ENCODE measurements at places on chromosomes 11 and 22.

- no peak for DNase-seq
Observed at GRCh38 chr11:69817265-69818230, 1.7 kb downstream of the FGF3 start.

DNA sequence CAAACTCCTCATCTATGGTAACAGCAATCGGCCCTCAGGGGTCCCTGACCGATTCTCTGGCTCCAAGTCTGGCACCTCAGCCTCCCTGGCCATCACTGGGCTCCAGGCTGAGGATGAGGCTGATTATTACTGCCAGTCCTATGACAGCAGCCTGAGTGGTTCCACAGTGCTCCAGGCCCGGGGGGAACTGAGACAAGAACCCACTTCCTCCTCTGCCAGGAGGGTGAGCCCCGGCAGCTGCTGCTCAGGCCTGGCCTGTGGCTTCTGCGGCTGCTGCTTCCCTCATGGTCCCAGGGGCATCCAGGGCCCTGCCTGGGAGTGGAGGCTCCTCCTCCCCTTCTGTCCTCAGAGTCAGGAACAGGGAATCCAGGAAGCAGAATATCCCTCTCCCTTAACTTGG lies 98.4 kb downstream of the ZNF280B start:
- DNase-seq = no peak

- DNase-seq = no peak
Observed at GRCh38 chr11:129728581-129728980, 87.1 kb upstream of the TMEM45B start.

DNA sequence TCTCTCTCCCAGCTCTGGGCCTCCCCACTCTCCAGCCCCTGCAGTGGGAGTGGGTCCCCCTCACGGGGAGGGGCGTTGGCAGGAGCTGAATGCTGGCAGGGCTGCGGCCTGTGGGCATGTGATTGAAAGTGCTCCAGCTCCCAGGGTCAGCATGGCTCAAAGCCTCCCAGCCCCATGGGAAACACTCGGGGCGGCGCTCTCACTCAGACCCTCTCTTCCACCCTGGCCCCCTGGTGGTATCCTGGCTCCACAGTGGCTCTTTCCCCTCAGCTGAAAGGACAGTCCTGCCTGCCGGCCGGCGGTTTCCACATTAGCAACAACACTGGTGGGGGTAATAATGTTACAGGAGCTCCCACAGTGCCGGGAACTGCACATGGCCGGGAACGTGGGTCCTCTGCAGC lies 35.5 kb downstream of the POLR3H start:
- DNase-seq = no peak

DNA sequence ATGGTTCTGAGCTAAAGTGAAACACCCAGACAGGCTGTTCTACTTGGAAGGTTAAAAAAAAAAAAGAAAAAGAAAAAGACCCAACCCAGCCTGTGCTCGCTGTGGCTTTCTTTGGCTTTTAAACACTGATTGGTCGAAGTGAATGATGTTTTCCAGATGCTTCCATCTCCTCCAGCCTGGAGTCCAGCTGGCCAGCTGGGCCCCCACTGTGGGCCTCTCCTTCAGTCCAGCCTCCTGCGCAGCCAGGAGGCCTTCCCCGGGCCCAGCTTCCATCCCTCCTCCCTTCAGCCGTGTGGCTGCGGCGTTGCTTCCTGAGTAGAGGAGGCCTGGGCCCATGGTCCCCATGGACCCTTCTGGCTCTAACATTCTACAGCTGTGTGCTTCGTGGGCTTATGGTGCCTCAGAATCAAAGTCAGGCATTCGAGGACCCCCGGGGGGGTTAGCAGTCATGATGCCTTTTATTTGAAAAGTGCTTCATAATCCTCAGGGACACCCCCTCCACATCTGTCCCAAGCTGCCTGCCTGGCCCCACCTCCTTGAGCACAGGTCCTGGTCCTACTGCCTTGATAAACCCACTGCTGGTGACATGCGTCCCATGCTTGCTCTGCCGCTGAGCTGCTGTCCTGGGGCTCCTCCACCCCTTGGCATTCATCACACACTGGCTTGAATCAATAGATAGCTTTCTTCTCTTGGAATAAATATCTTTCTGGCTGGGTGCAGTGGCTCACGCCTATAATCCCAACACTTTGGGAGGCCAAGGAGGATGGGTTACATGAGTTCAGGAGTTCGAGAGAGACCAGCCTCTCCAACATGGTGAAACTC lies 42.2 kb upstream of the FBLN1 start:
- no peak for DNase-seq

DNA sequence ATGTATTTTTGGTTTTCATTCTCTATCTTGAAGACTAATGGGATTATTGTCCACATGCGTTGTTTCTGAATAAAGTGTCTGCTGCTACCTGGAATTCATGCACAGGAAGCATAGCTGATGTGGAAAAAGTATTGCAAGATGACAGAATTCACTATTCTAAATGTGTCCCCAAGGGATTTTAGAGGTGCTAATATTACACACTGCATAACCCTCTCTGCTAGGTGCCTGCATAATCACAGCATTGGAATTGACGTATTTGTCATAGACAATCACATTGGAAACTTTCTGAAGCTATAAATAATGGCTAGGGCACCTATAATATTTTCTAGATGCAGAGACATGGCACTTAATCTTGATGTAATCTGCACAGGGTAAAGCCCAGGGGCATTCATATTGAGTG lies 496.1 kb downstream of the JRKL start:
- no peak for DNase-seq

DNA sequence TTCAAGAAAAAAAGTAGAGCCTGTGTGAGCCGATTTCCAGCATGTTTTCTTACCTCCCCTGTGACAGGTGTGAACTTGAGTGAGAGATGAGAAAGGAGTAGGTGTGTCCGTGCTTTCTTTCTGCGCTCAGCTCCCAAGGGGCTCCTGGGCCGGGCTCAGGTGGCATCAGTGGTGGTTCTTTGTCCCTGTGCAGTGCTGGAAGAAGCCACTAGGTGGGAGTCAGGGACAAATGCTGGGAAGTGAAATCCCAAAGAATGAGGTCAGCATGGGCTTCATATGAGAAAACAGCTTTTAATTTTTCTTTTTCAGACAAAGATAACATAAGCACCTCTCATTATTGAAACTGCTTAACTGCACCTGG lies 57.8 kb downstream of the PPFIBP2 start:
- no peak for DNase-seq

DNA sequence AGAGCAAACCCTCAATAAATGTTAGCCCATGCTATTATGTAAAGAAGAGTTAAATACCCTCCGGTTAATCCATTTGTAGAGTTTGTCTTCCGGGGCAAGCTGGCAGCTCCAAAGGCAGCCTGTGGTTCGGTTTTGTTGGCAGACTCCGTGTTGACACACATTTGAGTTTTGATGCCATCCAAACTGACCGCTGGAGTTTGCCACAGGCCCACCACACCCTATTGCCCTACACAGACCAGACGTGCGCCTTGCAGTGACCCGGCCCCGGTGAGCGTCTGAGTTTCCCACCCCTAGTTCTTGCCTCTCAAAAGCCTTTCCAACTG lies 25.1 kb downstream of the ELFN2 start:
- DNase-seq = no peak

- DNase-seq = no peak
Observed at GRCh38 chr11:33266393-33267215, 9.4 kb downstream of the HIPK3 start.

GRCh38 chr11:32891657-32892354 lies 805 bp upstream of the QSER1 start:
- DNase-seq = no peak

GRCh38 chr11:23095650-23096189 lies 235.4 kb upstream of the CCDC179 start:
- no peak for DNase-seq

GRCh38 chr22:35064664-35065063 lies 1.3 kb upstream of the ISX start:
- no peak for DNase-seq

DNA sequence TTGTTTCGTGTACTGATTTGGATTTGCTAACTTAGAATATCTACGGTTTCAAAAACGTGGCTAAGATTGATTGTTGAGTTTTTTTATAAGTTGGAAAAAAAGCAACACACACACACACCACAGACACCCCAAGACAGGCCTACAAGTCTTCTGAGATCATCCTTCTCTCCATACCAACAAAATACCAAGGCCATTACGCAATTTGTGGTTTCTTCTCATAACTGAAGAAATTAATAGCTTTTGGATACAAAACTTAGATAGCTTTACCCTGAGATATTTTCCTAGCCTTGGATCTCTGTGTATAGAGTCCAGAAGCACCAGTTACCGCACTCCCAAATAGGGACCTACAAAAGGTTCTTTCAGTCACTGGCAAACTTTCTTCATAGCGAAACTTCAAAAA lies 113.6 kb downstream of the SIK3 start:
- DNase-seq = no peak

- DNase-seq = no peak
Observed at GRCh38 chr22:22666307-22667091, 22.1 kb downstream of the GGTLC2 start.

DNA sequence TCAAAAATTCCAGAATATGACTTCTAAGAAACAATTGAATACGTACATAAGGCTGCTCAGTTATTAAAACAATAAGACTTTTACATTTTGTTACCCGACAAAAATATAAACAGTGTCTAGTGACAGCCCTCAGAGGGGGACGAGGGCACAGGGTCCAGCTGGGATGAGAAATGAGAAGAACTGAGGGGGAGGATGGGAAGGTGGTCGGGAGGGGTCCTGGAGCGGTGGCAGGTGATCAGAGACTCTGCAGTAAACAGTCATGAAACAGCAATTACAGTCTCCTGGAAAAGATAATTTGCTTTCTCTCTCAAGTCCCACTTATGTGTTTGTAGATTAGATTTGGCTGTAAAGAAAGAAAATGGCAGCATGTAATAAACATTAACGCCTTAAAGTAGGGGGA lies 56.0 kb downstream of the PACSIN2 start:
- no peak for DNase-seq

- no peak for DNase-seq
Observed at GRCh38 chr11:20407344-20407743, 19.8 kb downstream of the PRMT3 start.

GRCh38 chr11:60389279-60389910 lies 6.9 kb upstream of the MS4A14 start:
- no peak for DNase-seq

GRCh38 chr11:43410394-43410793 lies 51.7 kb downstream of the TTC17 start:
- no peak for DNase-seq

DNA sequence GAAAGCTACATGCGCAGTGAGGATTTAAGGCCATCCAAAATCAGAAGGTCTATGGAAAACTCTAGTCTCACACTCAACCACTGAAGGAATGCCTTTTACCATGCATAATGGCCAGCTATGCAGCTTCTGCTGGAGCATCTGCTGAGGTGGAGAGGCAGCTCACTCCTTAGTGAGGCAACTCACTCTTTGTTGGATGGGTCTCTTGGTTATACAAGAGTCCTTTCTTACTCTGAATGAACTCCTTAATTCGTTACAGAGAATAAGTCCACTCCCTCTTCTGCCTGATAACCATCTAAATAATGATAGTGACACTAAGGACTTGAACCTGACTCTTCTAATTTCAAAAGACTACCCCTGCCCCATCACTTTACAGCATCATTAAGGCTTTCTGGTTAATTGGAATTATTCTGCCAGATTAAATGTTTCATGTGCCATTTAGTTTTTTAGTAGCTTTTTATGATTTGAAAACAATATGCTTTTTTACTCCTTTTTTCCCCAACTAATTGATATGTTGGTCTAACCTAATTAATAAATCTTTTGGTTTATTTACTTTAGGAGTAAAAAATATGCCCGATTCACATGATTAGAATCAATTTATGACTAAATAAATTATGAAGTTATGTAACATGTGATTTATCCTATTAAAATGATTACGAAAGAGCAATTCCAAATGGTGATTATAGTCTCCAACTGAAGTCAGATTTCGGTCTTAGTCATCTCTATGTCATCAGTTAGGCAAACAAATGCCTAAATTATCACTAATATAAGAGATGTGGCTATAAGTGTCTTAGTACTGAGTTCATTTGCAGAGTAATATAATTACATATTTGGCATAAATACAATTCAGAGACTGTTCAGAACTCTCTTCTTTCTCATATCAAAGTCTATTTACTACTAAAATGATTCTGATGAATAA lies 286.7 kb upstream of the CCDC90B start:
- no peak for DNase-seq

DNA sequence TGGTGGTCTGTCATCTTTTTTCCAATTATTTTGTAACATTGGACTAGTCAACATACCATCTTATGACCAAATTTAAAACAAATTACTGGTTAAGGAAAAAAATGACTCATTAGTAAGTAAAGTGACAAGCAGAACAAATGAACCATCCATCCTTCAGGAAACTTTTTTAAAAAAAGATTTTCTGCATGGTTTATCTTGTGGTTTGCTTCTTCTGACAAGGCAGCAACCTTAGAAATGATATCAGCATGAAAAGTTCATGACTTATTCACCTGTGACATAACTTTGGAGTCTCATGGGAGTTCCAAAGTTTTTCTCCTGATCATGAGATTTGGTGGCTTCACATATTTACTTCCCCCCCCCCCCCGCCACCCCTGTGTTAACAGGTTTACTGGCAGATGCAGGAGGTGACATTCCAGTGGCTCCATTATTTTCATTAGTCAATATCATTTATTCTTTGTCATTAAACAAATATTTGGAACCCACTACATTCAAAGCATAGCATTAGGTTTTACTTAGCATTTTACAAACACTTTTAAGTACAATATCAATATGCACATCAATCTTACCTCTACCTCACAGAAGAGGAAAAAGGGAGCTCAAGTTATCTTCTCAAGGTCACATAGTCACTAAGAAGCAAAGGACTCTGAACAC lies 40.7 kb downstream of the DCUN1D5 start:
- no peak for DNase-seq

GRCh38 chr11:61701242-61701886 lies 21.2 kb downstream of the DAGLA start:
- DNase-seq = no peak

DNA sequence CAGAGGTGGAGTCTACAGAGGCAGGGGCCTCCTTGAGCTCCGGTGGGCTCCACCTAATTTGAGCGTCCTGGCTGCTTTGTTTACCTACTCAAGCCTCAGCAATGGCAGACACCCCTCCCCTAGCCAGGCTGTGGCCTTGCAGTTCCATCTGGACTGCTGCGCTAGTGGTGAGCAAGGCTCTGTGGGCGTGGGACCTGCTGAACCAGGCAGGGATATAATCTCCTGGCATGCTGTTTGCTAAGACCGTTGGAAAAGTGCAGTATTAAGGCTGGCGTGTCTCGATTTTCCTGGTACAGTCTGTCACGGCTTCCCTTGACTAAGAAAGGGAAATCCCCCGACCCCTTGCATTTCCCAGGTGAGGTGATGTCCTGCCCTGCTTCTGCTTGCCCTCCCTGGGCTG lies 77.7 kb downstream of the GDPD4 start:
- DNase-seq = no peak

- DNase-seq = no peak
Observed at GRCh38 chr22:37631448-37632173, 7.9 kb upstream of the SH3BP1 start.

GRCh38 chr11:135075740-135076139 lies 663.7 kb upstream of the B3GAT1 start:
- DNase-seq = no peak

DNA sequence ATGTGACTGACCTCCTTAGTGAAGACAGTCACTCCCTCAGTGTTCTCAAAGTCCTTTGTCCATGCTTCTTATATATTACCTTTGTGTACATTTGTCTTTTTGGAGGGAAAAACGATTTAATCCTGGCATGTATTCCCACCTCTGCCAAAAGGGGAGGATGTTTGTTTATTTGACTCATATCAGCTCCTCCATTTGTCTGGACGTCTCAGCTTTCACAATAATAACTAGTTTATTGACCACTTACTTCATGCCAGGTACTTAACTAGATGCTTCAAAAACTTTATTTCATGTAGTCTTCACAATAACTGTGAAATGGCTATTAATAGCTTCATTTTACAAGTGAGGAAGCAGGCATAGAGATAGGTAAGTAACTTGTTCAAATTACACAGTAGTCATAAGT lies 5.3 kb downstream of the TBCEL start:
- DNase-seq = no peak
